Aorta (tissue), 5 donors: ENCODE measurements at places on chromosomes 3 and 15. TPM values are rescaled to one million over a fixed set of nuclear protein-coding genes. Genes with fewer than 3 reads are reported as not detected.

DNA sequence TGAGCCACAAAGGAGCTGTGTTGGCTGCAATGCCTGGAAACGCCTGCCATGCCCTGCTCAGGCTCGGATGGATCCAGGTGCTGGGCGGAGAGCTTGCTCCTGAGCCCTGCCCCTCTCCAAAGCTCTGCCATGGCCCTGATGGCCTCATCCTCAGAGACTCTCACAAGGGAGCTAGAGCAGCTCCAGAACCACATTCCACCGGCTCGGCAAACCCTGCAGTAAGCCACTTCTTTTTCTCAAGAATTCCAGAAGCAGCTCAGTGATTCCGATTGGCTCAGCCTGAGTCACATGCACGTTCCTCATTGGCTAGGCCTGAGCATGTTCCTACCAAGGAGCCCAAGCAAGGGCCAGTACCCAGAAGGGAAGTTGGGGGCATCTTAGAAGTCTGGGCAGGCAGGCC lies 24.8 kb downstream of the TPRA1 start:
- no peak for DNase-seq
- H3K4me1 ChIP-seq, result no peaks in the 10 kb centered on the region
- H3K27ac ChIP-seq, result no peak overlapping the region
- H3K4me3 ChIP-seq, result no peak overlapping the region
- no peaks in the 10 kb centered on the region for H3K27me3 ChIP-seq

Gene GOLGA6B
- not detected for total RNA-seq

DNA sequence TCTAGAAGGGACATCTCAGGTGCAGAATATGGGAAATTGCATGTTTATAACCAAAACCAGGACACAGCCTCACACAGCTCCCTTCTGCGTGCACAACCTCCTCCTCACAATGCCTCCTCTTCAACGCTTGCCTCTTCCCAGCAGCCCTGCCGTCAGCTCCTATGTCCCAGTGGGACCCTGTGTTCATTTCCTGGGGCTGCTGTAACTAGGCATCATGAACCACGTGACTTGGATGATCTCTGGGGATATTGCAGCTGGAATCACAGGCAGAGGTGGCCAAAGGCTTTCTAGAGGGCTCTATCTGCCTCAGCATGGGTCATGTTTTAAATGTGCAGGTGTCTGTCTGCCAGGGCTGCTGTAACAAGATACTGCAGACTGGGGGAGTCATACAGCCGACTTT lies 375.3 kb downstream of the OCA2 start:
- no peak for DNase-seq
- H3K4me1 ChIP-seq, result no peaks in the 10 kb centered on the region
- H3K36me3 ChIP-seq, result no peaks in the 10 kb centered on the region
- no peaks in the 10 kb centered on the region for H3K27me3 ChIP-seq

- no peaks in the 10 kb centered on the region for H3K36me3 ChIP-seq
- no peak overlapping the region for H3K27ac ChIP-seq
Measured at GRCh38 chr15:40439960-40440742, 602 bp upstream of the BAHD1 start.

Gene CP
- total RNA-seq, result 225 TPM

- H3K36me3 ChIP-seq, result no peaks in the 10 kb centered on the region
- H3K4me3 ChIP-seq, result no peak overlapping the region
- H3K27me3 ChIP-seq, result no peaks in the 10 kb centered on the region
- H3K4me1 ChIP-seq, result peaks cover 2% of the 10 kb centered on the region
- H3K27ac ChIP-seq, result no peak overlapping the region
Measured at GRCh38 chr3:133542871-133543270, 30.6 kb upstream of the CDV3 start.

GRCh38 chr15:98728082-98728810 lies 79.9 kb downstream of the IGF1R start:
- no peak overlapping the region for H3K4me3 ChIP-seq
- H3K36me3 ChIP-seq, result no peaks in the 10 kb centered on the region
- H3K27ac ChIP-seq, result peak overlapping the region; percentile 97
- no peak for DNase-seq
- H3K27me3 ChIP-seq, result no peaks in the 10 kb centered on the region
- peaks cover 9% of the 10 kb centered on the region for H3K4me1 ChIP-seq

- no peaks in the 10 kb centered on the region for H3K36me3 ChIP-seq
- H3K27me3 ChIP-seq, result no peaks in the 10 kb centered on the region
- DNase-seq, result peak; percentile 92
- no peaks in the 10 kb centered on the region for H3K4me1 ChIP-seq
- peak overlapping the region; percentile 84 for H3K4me3 ChIP-seq
Measured at GRCh38 chr3:197002701-197003454, 26.7 kb downstream of the MELTF start.

Gene LIPC
- total RNA-seq, result 0.93 TPM

DNA sequence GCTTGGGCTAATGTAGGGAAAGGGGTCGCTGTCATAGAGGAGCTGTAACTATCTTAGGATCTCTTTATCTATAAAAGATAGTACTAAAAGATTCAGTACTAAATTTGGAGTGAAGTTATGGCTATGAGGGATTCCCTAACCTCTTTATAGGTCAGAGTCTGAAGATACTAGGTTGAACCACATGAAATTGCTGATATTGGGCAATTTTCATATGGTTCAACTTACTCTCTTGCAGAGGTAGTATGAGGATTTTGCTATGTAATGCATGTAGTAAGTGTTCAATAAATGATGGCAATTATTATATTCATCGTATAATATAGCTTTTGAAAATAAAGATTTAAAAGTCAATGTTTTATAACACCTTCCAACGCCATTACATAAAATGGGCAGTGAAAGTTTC lies 1.9 kb upstream of the TFDP2 start:
- no peak overlapping the region for H3K4me3 ChIP-seq
- no peak overlapping the region for H3K27ac ChIP-seq
- H3K4me1 ChIP-seq, result peaks cover 4% of the 10 kb centered on the region
- no peaks in the 10 kb centered on the region for H3K27me3 ChIP-seq
- no peak for DNase-seq
- no peaks in the 10 kb centered on the region for H3K36me3 ChIP-seq

DNA sequence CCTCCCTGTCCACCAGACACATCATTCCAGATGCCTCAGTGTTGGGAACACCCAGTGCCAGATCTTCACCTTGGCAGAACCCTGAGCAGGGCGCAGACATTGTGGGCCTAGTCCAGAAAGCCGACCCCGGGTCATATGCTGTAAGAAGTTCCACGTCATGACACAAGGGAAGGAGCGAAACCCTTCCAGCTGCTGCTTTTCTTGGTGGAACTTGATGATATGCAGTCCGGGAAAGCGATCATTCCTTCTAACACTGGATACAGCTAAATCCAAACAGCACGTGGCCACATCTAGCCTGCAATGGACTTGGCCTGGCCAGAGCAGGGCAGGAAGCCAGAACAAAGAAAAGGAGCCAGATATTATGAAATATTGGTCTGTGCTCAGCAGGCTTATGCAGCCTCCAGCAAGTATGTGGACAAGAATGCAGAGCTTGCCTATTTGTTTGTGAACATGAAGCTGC lies 22.0 kb downstream of the GASK1A start:
- no peaks in the 10 kb centered on the region for H3K36me3 ChIP-seq
- peak; percentile 87 for DNase-seq
- H3K4me1 ChIP-seq, result no peaks in the 10 kb centered on the region
- H3K27me3 ChIP-seq, result no peaks in the 10 kb centered on the region
- H3K27ac ChIP-seq, result peak overlapping the region; percentile 86
- H3K4me3 ChIP-seq, result no peak overlapping the region

- peaks cover 1% of the 10 kb centered on the region for H3K36me3 ChIP-seq
- H3K4me3 ChIP-seq, result no peak overlapping the region
- no peak overlapping the region for H3K27ac ChIP-seq
Measured at GRCh38 chr3:97895216-97895615, 73.4 kb downstream of the CRYBG3 start.

Gene GHRL
- 1.6 TPM for total RNA-seq

Gene SAMMSON
- 14.7 TPM for total RNA-seq

- peak; percentile 60 for DNase-seq
- H3K36me3 ChIP-seq, result no peaks in the 10 kb centered on the region
- H3K4me3 ChIP-seq, result no peak overlapping the region
- no peak overlapping the region for H3K27ac ChIP-seq
- no peaks in the 10 kb centered on the region for H3K4me1 ChIP-seq
Measured at GRCh38 chr3:171824116-171824515, 13.8 kb upstream of the PLD1 start.
